ENCODE measurements at places on chromosomes 4 and X.

DNA sequence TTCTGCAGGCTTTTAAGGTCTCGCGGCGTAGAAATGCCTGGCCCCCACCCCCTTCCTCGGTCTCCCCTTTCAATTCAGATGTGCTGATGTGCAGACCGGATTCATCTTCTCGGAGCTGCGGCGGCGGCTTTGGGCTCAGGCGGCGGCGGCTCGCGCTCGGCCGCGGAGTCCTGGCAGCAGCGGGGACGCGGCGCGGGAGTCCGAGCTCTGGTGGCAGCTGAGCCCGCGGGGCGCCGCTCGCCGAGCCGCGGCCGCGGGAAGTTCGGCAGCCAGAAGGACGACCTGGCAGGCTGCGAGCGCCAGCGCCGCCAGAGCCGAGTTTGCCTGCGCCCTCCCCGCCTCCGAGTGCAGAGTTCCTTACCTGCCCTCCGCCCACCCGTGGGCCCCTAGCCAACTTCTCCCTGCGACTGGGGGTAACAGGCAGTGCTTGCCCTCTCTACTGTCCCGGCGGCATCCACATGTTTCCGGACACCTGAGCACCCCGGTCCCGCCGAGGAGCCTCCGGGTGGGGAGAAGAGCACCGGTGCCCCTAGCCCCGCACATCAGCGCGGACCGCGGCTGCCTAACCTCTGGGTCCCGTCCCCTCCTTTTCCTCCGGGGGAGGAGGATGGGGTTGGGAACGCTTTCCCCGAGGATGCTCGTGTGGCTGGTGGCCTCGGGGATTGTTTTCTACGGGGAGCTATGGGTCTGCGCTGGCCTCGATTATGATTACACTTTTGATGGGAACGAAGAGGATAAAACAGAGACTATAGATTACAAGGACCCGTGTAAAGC is 448 bp downstream of the TLL1 start:
- peak; percentile 36 for DNase-seq

- no peak for DNase-seq
These were observed 11.7 kb downstream of the JADE1 start for GRCh38 chr4:128821151-128821550.

DNA sequence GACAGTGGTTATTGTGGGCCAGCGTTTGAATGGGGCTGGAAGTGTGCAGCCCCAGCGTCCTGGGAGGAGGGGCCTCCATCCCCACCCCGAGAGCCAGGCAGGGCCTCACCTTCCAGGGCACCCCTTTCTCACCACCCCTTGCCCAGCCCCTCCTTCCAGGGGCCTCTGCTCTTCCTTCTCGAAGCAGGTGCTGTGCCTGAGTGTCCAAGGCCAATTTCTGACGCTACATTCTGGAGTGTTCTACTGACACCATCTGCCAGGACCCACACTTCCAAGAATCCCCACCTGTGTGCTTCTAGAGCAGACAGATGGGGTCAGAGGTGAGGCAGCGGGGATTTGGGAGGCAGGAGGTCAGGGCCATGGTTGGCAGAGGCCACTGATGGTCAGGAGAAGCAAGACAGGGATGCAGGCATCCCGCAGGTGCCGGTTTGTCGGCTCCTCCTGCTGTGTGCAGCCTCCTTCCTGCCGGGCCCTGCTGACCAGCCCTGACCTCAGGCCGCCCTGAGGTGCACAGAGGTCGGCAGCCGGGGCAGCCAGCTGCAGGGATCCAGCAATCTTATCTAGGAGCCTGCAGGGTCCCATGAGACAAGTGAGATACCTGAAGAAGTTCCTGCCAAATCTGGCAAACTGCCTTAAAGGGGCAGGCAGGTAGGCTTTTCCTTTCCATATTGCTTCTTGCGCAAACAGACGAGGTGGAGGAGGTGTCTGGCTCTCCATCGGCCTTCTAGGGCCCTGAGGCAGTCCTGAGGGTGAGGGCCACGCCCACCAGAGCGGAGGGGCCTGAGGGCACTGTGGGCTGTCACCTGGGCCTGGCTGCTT is 18.8 kb downstream of the MSANTD1 start:
- DNase-seq = no peak

- DNase-seq = no peak
These were observed 4.6 kb downstream of the TREX2 start for GRCh38 chrX:153441296-153441695.

DNA sequence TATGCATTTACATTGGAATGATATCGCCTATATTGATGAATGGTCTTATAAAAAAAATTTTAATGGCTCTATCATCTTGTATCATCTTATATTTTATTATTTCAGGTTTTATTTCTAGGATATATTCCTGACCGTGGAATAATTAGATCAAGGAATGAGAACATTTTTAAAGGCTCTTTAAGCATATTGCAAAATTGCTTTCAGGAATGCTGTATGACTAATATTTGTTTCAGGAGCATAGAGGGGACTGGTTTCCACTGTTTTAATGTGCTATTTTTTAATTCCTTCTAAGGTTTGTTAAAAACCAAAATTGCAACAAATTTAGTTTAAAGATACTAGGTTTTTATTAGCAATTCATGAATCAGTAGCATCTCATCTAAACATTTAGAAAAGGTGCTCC is 120.2 kb downstream of the BMPR1B start:
- peak; percentile 50 for DNase-seq

- DNase-seq = peak; percentile 47
These were observed 219.0 kb upstream of the EMCN start for GRCh38 chr4:100736641-100737451.

DNA sequence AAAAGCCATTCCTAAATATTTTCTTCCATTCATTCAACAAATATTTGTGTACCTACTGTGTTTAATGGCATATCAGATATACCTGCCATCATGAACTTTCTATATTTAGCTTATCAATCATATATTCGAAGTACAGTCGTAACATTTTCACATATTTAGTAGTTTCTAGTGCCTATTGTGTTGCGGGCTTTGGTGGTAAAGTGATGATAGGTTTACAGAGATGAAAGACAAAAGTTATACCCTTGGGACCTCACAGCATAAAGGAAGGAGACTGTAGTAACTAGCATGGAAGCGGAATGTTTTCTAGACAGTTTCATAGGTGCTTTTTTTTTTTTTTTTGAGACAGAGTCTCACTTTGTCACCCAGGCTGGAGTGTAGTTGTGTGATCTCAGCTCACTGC is 39.5 kb downstream of the RBPJ start:
- DNase-seq = no peak

DNA sequence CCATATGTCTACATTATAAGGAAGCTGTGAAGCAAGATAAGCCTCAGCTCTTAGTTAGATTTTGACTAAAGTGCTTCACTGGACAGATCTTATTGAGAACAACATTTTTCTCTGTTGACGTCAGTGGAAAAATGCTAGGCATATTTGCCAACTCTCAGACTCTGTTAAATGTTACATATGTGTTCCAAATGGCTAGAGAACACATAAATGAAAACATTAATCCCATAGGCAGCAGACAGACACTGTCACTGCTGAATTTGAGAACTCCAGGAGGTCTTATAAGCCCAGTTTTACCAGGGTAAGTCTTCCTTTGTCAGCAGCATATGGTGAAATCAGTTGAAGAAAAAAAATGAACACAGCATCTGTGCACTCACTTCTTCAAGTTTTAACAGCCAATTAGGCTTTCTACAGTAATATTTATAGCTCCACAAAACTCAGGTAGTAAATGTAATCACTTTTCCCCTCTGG is 186.9 kb downstream of the CAMK2D start:
- peak; percentile 82 for DNase-seq

DNA sequence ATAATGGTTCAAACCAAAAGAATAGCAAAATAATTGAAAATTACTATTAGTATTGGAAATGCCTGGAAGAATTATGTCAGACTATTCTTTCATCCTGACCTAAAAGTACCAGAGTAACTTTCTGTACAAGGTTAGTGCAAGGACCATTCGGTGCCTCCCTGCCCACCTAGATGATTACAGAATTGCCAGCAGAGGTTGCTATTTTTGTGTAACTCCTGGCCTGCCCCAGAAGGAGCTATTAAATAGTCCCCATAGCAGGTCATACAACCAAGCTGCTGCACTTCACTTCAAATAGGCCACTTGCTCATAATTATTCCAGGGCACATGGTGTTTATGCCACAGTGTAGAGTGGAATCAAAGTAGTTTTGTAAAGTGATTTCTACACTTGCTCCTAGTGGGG is 831.1 kb upstream of the PABPC4L start:
- DNase-seq = no peak

DNA sequence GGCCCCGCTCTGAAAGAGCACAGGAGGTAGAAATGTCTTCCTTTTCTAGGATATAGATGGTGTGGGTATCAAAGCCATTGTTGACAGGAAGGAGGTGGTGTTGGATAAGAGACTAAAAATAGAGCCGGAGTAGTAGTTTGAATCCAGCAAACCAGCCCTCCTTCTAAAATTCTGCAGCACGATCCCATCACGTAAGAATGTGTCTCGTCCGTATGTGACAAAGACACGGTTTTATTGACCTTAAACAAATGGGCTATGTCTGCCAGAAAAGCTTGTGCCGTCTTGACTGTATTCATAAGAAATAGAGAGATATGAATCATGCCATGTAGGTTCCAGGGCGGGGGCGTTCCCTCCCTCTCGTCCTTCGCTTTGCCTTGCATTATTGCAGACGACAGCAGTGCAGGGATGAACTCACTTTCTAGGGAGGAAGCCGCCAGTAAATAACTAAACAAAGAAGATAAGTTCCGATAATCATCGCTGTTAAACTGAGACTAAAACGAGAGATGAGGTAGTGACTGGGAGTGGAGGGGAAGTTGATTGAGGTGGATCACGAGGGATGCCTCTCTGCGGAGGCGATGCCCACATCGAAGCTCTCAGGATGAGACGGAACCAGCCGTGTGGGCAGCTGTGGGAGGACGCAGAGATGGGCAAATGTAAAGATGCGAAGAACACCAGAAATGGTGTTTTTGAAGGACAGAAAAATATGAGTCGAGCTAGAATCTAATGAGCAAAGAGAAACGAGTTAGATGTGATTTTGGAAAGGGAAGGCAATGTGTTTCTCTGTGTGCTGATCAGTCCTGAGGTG is 3.4 kb downstream of the TENM3 start:
- DNase-seq = peak; percentile 12

- no peak for DNase-seq
These were observed 1801.3 kb upstream of the PCDH10 start for GRCh38 chr4:131347816-131348215.

GRCh38 chr4:16579866-16580265 is 318.6 kb downstream of the LDB2 start:
- DNase-seq = peak; percentile 52

DNA sequence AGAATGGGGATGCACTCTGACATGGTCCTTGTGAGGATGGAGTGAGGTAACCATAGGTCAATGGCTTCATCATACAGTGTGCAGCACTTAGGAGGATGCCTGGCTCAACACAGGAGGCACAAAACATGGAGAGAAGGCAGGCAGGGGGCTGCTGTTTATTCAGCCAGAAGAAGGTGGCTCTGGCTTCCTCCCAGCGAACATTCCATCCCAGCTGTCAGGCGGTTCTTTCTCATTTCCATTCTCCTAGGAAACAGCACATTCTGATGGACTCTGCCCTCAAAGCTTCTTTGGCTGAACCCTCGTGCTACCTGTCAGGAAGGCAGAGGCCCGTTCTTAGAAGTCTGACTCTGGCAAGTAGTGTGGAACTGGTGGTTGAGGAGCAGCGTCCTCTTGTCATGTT is 18.6 kb downstream of the STK32B start:
- no peak for DNase-seq

DNA sequence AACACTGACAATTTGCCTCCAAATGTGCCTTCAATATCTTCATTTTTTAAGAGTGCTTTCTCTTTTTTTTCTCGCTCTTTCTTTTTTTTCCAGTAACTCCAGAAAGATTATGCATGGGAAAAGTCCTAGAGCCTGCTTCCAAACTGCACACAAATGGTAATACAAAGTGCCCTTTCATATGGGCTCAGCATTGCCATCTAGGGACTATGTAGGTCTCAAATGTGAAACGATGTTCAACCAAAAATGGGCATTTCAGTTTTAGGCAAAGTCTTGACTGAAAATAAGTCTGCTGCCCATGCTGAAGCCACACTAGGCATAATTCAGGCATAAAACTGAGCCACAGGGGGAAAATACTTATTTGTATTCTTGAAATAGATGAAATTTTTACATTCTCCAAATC is 65.6 kb downstream of the SYNPO2 start:
- peak; percentile 77 for DNase-seq

GRCh38 chr4:93289831-93290230 is 538.7 kb upstream of the ATOH1 start:
- DNase-seq = no peak

GRCh38 chr4:174749091-174749490 is 80.0 kb downstream of the GLRA3 start:
- no peak for DNase-seq

GRCh38 chr4:94564252-94564651 is 112.5 kb downstream of the PDLIM5 start:
- no peak for DNase-seq

DNA sequence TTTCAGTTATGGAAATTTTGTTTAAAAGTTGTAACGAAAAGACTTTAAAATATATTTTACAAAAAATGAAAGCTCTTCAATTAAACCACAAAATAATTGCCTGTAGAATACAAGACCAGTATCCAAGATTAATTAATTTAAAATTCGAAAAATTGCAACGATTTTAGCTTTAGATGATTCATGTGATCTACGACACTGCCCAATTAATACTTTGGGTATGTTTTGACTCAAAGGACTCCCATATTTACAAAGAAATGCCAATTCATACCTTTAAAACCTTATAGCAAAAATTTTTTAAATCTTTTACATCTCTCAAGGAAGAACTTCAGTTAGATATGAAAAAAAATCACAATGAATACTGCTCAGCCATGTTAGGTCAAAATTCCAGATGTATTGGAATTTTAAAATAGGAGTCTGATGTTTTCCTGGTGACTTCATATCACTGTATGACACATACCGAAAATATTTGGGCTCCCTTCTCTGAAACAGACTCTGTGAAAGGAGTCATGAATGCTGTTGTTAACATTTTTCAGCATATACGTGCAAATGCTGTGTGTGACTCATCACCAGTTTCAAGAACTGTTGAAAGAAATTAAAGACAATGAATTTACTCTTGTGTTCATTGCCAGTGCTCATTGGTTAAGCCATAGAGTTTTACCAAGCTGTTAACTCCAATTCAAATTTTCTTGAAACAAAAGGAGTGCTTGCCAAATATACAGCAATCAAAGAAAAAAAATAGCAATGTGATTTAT is 13.8 kb upstream of the SMS start:
- DNase-seq = peak; percentile 96

- no peak for DNase-seq
These were observed 996.1 kb downstream of the PDHA2 start for GRCh38 chr4:96835991-96836390.

- DNase-seq = no peak
These were observed 54.7 kb downstream of the AFF2 start for GRCh38 chrX:148555101-148555500.

- DNase-seq = no peak
These were observed 33.7 kb downstream of the GASK1B start for GRCh38 chr4:158139086-158139485.
